ENCODE measurements at places on chromosomes 11 and 22.

GRCh38 chr11:131954146-131954545, 583.7 kb downstream of the NTM start:
- no peak for DNase-seq

GRCh38 chr22:45998638-45999378, 21.8 kb upstream of the WNT7B start:
- no peak for DNase-seq

GRCh38 chr11:34114471-34114870, 9.0 kb downstream of the NAT10 start:
- no peak for DNase-seq

DNA sequence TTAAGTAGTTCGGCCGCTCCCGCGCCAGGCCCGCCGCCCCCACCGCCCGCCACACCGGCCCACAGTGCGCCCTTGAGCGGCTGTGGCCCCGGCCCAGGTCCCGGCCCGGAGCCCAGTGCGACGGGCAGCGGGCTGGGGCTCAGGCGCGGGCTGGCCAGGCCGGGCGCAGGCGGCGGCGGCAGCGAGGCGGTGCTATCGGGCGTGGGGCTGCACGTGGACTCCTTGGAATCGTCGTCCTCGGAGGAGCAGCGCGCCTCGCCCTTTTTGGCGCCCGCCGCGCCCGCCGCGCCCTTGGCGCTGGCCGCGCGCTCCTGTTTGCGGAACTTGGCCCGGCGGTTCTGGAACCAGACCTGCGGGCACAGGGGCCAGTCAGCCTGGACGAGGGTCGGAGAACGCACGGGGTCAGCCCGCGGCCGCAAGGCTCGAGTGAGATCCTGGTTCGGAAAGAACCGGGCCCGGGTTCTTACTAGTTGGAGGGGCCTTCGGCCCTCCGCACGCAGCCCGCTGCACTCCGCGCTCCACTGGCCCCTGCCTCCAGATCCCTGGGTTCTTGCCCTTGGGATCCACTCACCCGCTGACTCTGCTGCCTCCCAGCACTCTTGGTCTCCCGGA, 4.0 kb downstream of the PHOX2A start:
- DNase-seq = no peak
